ENCODE measurements at places on chromosomes 2 and 18.

GRCh38 chr2:206232287-206233035, 42.0 kb upstream of the ZDBF2 start:
- DNase-seq, result no peak

DNA sequence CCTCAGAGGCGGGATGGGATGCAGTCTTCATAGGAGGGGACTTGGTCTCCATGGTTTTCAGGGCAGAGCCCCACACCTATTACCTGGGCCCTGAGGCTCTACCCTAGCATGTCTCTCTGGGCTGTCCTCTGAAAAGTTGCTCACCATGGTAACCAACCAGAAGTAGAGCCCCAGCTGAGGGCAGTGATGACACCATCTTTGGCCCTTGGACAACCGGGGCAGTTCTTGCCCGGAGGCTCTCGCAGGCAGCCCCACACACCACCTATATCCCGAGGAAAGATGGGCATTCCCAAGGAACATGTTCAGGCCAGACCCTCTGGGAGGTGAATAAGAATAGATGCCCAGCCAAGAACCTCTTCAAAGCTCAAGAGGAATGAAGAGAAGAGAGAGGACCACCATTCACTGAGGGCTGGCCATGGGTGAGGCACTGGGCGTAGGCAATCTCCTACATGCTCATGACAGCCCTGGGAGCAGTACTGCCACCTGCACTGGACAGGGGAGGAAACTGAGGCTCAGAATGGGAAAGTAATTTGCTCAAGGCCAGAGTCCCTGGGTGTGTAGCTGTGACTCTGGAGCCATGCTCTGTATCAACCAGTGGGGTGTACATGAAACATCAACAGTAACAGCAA, 72.5 kb downstream of the HS1BP3 start:
- no peak for DNase-seq

DNA sequence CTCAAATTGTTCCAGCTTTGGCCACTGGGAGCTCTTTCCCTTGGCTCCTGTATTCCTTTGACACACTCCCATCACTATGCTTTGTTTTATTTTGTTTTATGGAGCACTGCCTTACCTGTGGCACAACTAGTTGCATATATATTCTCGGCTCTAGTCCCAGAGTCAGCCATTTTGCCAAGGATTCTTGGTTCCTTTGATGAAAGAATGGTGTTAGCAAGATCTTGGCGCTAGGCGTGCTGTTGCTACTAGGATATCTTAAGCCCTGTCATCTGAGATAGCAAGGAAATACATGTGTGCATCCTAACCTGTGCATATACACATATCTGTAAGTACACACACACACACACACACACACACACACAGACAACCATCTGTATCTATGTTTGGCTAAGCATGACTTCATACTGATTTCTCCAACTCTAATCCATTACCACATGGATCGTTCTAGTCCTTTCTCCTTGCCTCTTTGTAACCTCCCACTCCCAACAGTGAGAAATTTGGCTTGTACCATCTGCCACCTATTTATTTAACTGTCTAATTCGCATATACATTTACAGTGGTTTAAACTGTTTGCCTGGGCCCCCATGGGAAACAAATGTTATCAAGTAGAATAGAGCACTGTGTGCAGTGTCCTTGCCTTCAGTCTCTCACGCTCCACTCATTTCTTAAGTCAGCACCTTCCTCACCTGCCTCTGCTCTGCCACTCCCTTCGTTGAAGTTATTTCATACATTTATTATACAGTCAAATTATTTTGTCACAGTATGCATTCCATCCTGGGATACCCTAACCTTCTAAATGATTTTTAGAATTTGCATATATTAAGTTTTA, 137.5 kb upstream of the MAP3K20 start:
- DNase-seq, result no peak

GRCh38 chr2:67948057-67948456, 114.7 kb downstream of the C1D start:
- no peak for DNase-seq

DNA sequence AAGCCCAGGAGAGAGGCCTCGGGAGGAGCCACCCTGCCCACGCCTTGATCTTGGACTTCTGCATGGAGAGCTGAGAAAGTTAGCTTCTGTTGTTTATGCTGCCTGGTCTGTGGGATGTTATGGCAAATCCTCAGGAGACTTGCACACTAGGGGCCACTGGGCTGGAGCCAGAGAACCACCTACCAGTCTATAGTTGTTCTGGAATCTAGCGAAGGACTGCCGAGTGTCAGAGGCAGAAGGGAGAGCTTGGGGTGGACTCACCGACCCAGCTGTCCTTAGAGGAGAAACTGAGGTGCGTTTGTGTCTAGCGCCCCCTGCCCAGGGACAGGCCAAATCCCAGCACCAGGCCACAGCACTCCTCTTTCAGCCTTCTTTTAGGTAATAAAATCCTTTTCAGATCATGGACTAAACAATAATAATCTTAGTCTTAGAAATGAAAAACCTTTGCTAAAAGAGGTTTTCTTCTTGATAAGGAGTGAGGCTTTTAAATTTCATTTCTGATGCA, 398.7 kb upstream of the SALL3 start:
- no peak for DNase-seq

DNA sequence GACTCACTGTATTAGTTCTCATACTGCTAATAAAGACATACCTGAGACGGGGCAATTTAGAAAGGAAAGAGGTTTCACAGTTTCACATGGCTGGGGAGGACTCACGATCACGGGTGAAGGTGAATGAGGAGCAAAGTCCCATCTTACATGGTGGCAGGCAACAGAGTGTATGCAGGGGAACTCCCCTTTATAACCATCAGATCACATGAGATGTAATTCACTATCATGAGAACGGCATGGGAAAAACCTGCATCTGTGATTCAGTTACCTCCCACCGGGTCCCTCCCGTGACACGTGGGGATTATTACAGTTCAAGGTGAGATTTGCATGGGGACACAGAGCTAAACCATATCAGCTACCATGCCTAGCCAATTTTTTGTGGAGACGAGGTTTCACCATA, 168.2 kb downstream of the NEDD4L start:
- DNase-seq, result no peak

GRCh38 chr18:65239787-65240186, 511.0 kb upstream of the CDH7 start:
- DNase-seq, result no peak

GRCh38 chr2:102399499-102400141, 23.3 kb upstream of the IL18RAP start:
- DNase-seq, result no peak

DNA sequence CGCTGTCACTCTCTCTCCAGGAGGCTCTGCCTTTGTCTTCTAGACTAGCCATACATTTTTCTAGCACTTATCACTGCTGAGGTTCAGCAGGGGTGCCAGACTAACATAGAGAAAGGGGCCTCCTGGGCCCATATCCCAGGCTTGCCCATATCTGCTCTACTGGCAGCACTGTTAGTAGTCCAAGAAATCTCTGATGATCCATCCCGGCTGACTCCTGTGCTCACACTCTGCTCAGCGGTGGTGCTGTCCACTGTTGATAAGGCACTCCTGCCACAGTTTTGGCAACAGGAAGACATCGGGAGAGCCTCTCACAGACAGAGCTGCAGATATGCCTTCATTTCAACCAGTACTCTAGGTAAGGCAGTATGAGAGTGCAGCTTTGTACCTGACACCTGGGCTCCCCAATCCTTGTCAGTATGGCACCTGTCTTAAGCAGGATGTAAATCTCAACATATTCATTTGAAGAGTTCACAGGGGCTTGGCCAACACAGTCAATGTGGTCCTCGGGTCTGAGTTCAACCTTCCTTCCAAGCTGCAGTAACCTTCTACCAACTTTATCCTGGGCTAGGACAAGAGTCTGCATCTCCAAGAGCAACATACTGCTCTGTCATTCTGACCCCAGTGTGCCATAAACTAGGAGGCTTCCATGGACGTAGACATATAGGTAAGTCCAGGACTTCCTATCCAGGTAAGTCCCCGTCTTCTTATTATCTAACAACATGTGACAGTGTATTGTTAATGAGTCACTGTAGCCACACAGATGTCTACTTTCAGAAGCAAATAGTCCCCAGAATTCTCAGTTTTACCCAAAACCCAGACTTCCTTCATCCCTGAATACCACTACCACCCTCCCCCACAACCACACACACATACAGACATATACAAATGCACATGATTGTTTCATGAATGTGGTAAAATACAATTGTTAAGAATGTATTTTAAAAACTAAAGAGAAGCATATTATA, 16.2 kb downstream of the KLF7 start:
- no peak for DNase-seq

GRCh38 chr2:200703127-200703925, 108.4 kb upstream of the BZW1 start:
- DNase-seq, result no peak

GRCh38 chr2:171214093-171214492, 53.4 kb upstream of the TLK1 start:
- DNase-seq, result no peak

GRCh38 chr2:84964406-84965191, 6.4 kb upstream of the KCMF1 start:
- no peak for DNase-seq

- no peak for DNase-seq
Observed at GRCh38 chr2:183093857-183094657, 15.5 kb downstream of the DUSP19 start.

DNA sequence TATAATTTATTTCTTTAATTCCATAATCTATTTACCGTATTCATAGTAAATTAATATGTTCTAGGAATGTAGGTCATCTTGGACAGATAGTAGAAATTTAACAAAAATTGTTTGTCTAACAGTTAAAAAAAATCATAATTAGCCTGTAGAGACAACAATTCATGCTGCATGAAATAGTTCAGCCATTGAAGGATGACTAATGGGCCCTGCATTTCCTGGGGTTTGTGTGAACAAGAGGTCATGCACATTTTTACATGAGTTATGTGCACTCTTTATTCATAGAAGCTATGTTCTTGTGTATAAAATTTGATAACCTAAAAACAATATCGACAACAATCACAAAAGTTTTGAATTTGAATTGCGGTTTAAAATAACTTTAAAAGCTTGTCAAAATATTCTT, 1663.6 kb downstream of the SUCLG1 start:
- no peak for DNase-seq

DNA sequence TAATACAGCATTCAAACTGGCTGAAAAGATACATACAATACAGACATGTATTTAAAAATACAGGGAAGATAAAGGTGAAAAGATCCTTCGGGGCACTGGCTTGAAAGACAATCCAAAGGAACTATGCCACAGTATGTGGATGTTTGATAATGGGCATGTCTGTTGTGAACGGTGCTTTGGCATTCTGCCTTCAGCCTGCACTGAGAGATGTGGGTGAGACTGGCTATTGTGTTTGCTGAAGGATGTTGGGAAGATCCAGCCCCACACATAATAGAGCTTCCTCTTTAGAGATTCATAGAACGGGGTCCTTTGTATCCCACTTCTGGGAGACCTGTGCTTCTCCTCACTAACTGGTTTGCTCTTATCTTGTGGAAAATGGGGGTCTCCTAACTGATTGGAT, 65.1 kb upstream of the CXCR4 start:
- DNase-seq, result no peak

- no peak for DNase-seq
Observed at GRCh38 chr2:11071211-11071610, 84.1 kb upstream of the SLC66A3 start.

DNA sequence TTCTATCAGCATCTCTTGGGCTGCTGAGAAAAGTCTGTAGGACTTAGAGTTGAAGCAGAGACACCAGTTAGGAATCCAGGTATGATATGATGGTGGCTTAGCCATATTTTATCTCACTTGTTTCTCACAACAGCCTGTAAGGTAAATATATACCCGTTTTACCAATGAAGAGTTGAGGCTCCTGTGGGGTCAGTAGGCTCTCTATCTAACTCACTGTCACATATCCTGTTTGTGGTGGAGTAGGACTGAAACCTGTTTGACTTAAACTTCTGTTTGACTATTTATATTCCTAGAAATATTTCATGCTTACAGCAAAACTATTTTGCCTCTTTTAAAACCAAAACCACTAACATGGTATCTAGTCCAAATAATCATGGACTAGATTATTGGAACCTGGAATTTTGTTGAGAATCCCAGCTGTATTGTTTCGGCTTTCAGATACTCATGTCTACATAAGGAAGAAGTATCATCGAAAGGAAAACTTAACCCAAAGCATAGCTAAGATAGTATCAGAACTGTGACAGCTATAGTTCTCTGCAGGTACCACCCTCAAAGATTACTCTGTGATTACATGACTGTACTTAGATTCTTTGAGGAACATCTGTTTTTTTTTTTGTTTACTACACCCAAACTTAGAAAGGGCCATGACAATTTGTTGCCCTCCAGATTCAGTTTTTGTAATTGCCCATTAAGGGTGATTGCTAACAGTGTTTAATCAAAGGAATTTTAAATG, 216.1 kb upstream of the THUMPD2 start:
- no peak for DNase-seq

GRCh38 chr2:60028849-60029565, 524.4 kb downstream of the BCL11A start:
- DNase-seq, result no peak

DNA sequence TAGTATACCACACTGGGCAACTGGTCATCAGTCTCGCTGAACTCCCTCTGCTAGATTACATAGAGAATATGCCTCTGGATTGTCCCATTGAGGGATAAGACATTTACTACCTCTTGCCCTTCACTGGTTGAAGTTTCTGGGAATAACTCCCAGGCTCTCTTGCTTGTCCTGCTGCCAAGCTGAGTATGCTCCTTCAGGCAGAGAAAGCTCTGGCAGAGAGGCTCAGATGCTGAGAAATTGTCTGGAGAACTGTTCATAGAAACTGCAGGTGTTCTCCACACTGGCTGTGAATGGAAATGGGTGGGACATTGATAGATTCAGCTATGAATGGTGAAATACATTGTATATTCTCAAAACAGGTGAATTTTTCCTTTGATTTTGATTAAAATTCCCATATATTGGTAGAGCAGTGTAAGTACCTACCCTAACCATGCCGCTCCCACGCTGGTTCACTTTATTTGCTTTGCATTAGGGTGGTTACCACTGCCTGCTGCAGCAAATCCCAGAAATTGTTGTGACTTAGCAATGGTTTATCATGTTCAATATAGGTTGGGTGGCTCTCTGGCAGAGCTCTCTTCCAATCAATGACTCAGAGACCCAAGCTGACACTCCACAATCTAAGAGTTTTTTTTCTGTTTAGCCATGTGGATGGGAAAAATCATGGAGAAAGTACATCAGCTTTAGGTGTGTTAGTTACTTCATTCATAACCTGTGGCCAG, 36.7 kb downstream of the FAM117B start:
- no peak for DNase-seq

- DNase-seq, result peak; percentile 17
Observed at GRCh38 chr2:239289545-239289944, 111.3 kb downstream of the HDAC4 start.
